CD4-positive, alpha-beta T cell treated with Interleukin-17A for 4 hours (primary cell): ENCODE measurements at places on chromosomes 11 and 22.

DNA sequence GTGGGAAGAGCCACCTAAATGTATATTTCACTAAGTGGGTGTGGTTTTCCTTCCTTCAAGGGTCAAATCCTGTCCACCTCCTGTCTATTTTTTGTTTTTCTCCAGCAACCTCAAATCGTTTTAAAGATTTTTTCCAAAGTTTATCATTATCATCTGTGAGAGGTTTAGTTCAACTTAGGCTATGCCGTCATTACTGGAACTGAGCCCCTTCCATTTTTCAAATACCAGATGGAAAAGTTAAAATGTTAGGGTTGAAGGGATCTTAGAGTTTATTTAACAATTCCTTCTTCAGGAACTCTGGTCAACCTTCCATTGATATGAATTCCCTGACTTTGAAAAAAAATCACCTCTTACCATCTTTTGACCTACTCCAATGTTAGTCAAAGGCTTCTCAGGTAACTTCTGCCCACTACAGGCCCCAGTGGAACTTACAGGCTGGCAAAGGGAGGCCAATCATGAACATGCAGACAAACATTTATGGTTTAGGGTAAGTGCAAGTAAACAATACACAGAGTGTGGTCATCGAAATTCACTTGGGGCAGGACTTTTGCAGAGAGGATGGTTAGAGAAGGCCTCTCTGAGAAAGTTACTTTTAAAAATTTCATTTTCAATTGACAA, 45.2 kb downstream of the SYN3 start:
- DNase-seq: no peak

DNA sequence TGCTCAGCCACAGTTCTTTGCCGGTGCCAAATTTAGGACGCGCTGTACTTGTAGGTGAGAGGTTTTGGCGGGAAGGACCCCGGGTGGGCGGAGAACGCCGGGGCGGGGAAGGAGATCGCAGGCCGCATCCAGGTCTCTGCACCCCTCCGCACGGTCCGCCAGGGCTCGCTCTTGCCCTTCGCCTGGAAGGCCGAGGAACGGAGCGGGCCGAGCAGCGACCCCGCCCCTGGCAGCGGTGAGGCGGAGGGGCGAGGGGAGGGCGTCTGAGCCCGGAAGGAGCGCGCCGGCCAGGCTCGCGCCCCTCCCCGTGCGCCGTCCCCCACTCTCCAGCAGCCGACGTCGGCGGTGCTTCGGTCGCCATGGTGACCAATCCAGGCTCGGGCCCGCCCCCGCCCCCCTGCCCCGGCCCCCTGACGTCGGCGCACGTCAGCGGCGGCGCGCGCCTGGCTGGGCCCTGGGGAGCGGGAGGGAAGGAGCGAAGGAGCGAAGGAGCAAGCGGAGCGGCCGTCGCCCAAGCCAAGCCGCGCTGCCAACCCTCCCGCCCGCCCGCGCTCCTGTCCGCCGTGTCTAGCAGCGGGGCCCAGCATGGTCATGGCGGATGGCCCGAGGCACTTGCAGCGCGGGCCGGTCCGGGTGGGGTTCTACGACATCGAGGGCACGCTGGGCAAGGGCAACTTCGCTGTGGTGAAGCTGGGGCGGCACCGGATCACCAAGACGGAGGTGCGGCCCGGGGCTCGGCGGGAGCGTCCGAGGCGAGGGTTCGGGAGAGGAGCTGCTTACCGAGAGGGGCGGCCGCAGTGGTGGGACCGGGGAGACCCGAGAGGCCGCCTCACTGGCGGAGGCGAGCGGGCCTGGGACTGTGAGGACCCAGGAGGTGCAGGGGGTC, at the start of gene SIK2:
TSS of gene SIK2 (plus strand) at position 471 of the 886 bp plus-strand sequence. CDS start at position 586, 115 bp downstream.
- peak; percentile 93 for DNase-seq

DNA sequence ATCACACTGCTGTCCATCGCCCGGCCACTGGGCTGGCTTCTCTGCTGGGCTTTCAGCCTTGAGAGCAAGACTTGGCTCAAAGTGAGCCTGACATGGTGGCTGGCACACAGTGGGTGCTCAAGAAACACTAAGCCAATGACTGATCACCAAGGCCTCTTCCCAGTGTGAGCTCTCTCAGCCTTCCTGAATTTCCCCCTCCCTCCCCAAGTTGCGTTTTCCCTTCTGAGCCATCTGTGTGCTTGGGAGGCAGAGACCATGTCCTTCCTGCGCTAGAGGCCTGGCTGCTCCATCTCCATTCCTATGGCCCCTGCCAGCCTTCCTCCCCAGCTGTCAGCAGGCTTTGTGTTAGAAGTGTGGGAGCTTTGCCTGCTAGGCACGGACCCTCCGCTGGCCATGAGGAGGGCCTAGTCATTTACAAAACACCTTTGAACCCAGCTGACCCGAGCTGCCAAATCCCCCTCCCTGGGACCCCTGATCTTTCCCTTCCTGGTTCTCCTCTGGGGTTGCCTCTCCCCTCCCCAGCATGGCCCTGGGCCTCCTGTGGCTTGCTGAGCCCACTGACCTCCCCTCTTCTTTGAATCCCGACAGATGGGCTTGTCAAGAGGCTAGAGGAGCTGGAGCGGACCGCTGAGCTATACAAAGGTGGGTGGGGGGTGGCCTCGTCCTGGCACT, 13.2 kb downstream of the PICK1 start:
- no peak for DNase-seq

DNA sequence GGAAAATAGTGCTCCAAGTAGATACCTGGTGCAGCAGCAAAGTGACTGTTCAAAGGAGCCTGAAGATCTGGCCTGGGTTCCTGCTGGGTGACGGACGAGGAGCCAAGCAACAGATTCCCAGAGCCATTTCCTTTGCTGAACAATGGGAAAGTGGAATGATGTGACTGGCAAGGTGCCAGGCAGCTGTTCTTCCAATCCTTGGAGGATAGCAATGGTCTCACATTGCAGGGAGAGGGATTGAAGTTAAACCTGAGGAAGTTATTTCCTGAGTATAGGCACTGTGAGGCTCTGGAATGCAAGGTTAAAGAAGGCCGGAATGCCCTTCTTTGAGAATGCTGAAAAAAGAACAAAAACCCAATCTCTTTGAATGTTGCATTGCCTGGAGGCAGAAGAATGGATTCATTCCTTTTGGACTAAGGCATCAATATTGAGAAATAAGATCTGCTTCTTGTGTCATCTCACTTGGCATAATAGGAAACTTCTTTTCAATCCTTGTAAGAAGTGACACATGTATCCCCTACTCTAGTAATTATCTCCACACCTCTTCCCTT, 223.8 kb downstream of the BLID start:
- DNase-seq: no peak

DNA sequence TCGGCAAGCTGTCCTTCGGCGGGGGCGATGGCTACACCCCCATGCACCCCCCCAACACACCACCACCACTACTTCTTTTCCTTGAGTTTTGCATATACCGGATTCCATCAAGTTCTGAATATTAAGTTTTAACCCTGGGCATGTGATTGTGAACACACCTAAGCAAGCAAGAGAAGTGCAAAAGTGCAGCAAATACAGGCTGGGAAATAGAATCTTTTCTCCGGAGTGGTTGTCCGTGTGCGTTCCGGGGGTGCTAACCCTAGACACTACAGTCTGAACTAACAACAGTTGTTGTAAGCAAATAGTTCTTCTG, 574 bp downstream of the PRSS23 start:
- no peak for DNase-seq

GRCh38 chr11:35951680-35952079, 7.8 kb downstream of the LDLRAD3 start:
- no peak for DNase-seq

- no peak for DNase-seq
Measured at GRCh38 chr11:36381015-36381360, 84.9 kb downstream of the PRR5L start.
